Heart left ventricle (tissue), 16 donors: ENCODE measurements at places on chromosomes 12 and 14. TPM values are rescaled to one million over a fixed set of nuclear protein-coding genes. Genes with fewer than 3 reads are reported as not detected.

GRCh38 chr12:113476176-113476986 is 4.7 kb upstream of the LHX5 start:
- DNase-seq, result no peak

DNA sequence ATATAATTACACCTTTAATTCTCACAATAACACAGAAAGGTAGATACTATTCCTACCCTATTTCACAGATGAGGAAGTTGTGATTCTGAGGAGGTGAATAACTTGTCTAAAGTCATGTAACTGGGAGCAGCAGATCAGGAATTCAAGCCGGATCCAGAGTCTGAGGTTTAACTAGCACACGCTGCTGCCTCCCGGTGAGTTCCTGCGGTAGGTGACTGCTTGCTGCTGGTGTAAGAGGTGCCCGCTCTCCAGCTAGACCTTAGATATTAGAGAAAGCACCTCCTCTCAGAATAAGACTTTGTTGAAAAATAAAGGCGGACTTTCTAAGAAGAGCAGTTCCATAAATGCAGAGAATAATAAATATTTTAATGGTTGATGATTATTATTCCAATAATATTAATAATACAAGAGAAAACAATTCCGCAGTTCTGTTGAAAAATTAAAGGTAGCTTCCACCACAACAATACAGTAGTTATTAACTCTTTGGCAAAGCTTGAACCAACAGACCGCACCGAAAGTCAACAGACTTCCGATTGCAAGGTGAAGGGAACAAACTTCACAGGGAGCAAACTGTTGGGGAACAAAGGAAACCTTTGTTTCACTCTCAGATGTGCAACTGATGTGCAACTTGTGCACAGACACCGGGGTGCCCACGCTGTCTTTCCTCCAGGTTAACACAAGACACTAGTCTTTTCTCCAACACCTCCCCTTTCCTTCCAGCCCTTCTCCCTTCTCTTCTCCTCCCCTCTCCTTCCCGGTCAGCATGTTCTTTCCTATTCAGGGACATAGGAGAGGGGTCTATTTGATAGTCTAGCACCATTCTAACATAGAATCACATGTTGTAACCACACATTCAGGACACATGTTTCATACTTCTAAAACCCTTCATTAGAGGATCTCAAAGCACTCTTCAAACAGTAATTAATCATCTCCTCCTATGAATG is 73.2 kb upstream of the EGLN3 start:
- no peak for DNase-seq

- no peak for DNase-seq
Observed at GRCh38 chr14:103593577-103593976, 30.8 kb downstream of the COA8 start.

- DNase-seq, result no peak
Observed at GRCh38 chr12:130839770-130840404, 837 bp upstream of the STX2 start.

DNA sequence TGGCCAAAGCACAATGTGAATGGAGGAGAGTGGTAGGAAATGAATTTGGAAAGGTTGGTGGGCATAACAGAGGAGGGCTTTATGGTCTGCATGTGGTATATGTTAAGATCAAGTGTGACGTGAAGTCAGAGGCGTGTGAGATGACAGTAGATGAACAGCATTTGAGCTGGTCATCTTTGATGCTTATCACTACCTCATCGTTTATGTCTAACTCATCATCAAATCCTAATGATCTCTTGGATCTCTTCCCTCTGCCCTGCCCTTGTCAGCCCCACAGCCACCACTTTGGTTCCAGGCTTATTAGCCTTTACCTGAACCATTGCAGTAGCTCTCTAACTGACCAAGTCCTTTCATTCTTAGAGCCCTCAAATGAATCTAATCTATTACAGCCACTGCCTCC is 132.5 kb downstream of the LLPH start:
- no peak for DNase-seq

Gene HOXC11
- not detected for polyA plus RNA-seq

Gene SUPT16H
- polyA plus RNA-seq, result 42.3 TPM
